Activated CD8-positive, alpha-beta T cell treated with anti-CD3 and anti-CD28 coated beads, Interleukin-2, amount 10 ng/mL, durations not matched to agents 7 days and 5 days (primary cell): ENCODE measurements at places on chromosomes 11 and 22. TPM values are rescaled to one million over a fixed set of nuclear protein-coding genes. Genes with fewer than 3 reads are reported as not detected.
A peak's percentile ranks its signal among the peaks of the same experiment; 100 is the strongest.

The TPP1 gene
- total RNA-seq: 74.1 TPM

The RAC2 gene
- total RNA-seq: 1,167 TPM

The OR52H1 gene
- not detected for total RNA-seq

The CDPF1 gene
- 11.6 TPM for total RNA-seq

The SUSD2 gene
- 1.9 TPM for total RNA-seq

The LARGE2 gene
- 0.44 TPM for total RNA-seq

The MYEOV gene
- total RNA-seq: not detected

The NRIP3 gene
- 0.11 TPM for total RNA-seq

The PKNOX2 gene
- total RNA-seq: not detected

The FZD4 gene
- total RNA-seq: not detected

The MUC6 gene
- total RNA-seq: not detected

The PLEKHB1 gene
- total RNA-seq: 10.0 TPM

The ACR gene
- total RNA-seq: not detected

DNA sequence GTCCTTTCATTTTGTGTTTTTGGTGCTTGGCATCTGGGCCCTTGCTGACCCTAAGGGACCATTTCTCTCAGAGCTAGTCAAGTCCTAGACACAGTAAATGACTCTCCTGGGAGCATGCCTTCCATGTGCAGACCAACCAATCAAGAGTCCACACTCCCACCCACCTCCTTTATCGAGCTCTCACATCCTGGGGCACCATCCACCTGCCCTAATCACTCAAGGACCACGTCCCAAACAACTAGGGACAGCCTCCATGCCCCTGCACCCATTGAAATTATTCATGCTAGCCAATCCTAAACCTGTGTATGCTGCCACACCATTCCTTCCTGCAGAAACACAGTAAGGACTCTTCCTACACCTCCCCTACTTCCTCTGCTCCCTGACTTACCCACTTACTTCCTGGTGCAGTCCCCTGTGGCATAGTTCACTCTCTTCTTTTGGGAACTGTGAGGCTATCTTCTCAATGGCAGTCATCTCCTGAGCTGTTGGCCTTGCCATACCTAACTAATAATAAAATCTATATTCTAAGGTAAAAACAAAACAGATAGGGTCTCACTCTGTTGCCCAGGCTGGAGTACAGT is 6.4 kb upstream of the SAA2 start:
- no peak for DNase-seq

GRCh38 chr11:15613251-15613650 is 498.5 kb downstream of the INSC start:
- DNase-seq: no peak

GRCh38 chr11:66142370-66143263 is 72.5 kb downstream of the PACS1 start:
- DNase-seq: no peak

- DNase-seq: no peak
Measured at GRCh38 chr11:10409207-10409661, 45.8 kb upstream of the AMPD3 start.

- DNase-seq: no peak
Measured at GRCh38 chr22:31056986-31057599, 24.0 kb upstream of the SMTN start.

DNA sequence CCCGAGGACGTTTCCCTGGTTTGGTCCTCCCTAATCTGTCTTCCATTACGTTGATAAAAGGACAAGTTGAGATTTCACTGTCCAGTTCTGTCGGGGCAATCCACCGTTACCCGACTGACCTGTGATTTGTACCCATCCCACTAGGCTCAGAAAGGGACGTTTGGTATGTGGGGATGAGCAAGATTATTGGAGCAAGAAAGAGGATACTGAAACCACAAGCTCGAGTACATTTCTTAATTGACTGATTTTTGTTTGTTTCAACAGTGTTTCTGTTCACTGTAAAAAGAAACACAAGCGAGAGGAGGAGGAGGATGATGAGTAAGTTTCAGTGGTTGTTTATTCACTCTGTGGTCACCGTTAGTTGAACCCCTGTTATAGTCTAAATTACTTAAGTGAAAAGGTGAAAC is 969 bp downstream of the CCDC117 start:
- no peak for DNase-seq

DNA sequence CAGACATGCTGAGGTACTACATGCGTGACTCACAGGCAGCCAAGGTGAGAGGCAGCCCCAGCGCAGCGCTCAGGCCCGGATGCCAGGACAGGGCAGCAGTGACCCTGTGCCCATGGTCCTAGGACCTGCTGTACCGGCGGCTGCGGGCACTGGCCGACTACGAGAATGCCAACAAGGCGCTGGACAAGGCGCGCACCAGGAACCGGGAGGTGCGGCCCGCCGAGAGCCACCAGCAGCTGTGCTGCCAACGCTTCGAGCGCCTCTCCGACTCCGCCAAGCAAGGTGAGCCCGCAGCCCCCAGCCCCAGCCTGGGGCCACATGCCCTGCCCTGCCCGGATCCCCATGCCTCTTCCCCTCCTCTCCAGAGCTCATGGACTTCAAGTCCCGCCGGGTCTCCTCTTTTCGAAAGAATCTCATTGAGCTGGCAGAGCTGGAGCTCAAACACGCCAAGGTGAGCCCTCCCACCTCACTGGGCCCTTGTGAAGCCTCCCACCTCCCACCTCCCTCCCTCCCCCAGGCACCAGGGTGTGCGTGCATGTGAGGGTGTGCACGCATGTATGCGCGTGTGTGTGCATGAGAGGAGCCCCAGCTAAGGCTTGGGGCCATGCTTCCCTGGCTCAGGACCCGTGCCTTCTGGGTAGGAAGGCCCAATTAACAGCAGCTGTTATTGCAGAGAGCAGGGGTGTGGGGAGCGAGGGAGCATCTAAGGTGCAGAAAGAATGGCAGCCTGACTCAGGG is 5.3 kb downstream of the CFL1 start:
- DNase-seq: no peak

GRCh38 chr11:17978553-17979287 is 34.1 kb downstream of the SERGEF start:
- DNase-seq: peak; percentile 34

DNA sequence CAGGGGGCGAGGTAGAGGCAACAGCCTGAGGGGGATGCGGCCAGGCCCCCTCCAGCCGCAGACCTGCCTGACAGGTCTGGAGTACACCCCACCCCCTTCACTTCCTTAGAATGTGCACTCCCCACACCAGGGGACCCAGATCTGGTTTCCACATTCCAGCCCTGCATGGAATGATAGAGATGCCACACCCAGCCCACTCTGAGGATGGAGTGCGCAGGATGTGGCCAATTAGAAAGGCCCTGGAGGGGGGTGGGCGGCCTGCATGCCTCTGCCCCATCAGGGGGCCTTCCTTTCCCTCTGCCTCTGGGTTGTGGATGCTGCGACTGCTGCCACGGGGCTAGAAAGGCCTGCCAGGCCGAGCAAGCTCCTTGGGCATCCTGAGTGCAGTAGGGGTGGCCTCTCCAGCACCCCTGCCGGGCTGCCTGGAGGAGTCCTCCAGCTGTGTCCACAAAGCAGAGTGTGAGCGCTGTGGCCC is 28.2 kb upstream of the MGAT3 start:
- DNase-seq: no peak

DNA sequence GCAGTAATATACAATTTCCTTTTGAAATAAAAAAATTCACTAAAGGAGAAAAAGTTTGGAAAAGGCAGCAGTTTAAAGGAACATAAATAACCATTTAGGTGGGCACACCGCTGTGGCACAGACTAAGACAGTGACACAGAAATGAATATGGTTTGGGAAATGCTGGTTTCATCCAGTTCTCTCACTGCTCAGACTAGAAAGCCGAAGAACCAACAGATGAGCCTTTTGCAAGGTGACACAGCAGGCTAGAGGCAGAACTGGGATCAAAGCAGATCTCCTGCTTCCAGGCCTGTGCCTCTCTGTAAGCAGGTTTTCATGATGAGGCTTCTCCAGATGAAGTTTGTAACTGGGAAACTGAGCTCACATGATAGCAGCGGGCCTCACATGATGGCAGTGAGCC is 380.0 kb upstream of the NARS2 start:
- DNase-seq: no peak

GRCh38 chr11:95306801-95307200 is 75.8 kb upstream of the SESN3 start:
- DNase-seq: no peak

DNA sequence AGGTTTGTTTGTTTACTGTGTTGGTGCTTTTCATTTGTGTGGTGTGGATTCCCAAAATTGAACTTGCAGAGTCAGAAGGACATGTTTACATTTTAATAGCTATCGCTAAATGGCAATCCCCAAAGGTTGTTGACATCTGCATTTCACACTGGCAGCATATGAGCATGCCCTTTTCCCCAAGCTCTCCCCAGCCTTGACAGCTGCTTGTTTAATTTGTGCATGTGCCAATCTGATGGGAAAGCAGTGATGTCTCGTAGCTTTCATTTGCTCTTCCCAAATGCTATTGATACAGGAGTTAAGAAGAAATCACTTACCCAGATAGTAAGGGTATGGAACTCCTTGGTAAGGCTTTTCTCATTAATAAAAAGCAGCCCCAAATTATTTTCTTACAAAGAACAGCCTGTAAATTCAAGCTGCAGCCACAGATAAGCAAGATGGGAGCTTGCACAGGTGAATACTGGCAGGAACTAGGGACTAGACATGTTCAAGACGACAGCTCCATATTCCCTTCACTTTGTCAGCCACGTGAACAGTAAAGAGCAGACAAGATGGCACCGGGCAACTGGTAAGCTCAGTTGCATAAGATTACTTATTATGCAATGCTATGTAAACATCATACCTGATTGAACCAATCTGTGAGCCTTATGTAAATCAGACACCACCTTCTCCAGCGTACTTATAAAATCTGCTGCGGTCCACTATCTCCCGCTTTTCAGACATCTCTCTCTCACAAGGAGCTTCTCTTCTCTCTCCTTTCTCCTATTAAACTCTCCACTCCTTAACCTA is 87.4 kb downstream of the IGLL5 start:
- no peak for DNase-seq

- DNase-seq: no peak
Measured at GRCh38 chr22:17910561-17911311, 113.6 kb downstream of the MICAL3 start.

DNA sequence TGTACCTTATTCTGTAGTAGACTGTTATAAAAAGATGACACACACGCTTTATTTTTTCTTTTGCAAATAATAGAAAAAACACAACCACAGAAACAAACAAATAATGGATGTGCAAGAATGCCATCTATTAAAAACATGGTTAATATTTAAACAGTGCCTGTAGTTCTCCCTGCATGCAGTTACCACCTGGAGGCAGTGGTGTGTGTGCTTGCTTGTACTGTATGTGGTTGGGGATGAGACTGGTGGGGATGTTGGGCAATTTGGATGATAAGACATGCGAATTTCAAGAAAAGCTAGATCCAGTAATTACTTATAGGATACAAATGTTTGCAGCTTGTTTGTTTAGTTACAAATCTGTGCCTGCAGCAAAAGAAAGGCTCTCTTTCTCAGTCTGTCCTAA is 3.6 kb downstream of the C11orf87 start:
- no peak for DNase-seq

DNA sequence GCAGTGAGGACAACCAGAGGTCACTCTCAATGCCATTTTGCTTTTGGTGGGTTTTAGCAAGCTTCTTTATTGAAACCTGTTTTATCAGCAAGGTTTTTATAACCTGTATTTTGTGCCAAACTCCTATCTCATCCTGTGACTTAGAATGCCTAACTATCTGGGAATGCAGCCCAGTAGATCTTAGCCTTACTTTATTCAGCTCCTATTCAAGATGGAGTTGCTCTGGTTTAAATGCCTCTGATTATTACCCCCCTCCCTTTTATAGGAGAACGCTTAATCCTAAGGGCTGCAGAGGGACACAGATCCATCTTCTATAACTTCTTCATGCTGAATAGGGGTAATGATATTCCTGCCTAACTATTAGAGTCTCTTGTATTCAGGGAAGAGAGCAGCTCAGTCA is 179.1 kb downstream of the KIF18A start:
- DNase-seq: no peak

DNA sequence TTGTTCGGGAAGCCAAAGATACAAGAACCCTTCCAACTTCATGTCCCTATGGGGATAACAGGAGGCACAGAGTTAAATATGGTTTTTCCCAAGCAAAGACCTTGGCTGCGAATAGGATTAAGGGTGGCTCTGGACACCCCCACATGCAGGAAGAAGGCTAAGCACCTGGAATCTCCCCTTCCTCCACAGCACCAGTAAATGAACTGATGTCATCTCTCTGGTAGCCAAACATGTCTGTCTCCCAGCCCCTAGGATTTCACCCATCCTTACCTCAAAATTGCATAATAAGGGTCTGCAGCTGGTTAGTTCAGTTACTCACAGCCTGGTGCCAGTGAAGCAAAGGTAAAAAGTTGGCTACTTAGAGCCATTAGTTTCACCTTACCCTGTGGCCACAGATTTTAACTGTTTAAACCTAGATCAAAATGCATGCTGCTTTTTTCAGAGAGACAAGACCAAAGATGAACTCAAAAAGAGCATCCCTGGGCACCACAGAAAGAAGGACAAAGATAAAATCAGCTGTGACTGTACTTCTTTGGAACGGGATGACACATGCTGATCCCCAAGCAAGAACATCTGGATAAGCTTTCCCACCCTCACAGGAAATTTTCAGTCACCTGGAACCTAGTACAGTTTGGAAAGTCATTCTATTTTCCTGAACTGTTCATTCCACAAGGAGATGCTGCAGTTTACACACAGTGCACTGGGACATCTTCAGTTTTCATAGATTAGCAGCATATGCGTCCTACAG is 77.2 kb upstream of the AKIP1 start:
- DNase-seq: no peak

GRCh38 chr11:313787-314553 is at the start of gene IFITM1:
TSS of gene IFITM1 (plus strand) at chr11:314040. CDS start at chr11:314171, 131 bp downstream.
- peak; percentile 90 for DNase-seq

GRCh38 chr22:42300259-42301076 is 30.0 kb upstream of the TCF20 start:
- DNase-seq: peak; percentile 67

GRCh38 chr11:122229481-122230384 is 113.7 kb upstream of the BLID start:
- DNase-seq: no peak

- no peak for DNase-seq
Measured at GRCh38 chr11:104343578-104343977, 179.6 kb upstream of the PDGFD start.

DNA sequence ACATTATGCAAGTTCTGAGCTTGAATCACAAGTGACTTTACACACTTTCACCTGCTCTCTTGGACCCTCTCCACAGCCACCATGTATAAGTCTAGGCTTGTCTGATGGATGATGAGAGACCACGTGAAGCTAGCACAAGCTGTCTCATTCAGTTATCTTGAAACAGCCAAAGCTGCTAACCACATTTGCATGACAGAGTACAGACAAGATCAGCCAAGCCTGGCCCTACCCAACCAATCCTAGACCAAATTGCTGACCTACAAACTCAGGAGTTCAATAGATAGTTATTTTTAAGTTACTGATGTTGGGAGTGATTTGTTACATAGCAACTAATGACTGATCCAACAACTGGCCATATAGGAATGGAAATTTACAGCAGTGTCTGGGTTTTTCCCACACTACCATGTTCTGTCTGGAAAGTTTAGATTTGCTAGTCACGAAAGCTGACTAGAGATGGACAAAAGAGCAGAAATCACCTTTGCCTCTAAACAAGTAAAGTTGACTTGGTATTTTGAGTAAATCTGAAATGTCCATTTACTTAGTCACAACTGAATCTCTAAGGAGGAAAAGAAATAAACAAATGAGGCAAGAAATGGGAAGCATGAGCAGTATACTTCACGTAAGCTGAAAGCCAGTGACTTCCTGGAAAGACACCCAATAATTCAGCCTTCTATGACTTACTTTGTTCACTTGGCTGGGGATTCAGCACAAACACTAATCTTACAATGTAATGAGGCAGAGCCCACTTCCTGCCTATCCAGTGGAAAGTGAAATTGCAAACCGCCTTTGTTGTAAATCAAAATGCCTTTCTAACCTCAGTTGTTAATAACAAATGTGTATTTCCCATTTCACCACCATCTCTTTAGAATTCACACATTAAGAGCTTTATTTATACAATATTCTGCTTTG is 101.7 kb downstream of the FAM181B start:
- DNase-seq: no peak
